ENCODE measurements at places on chromosomes 4 and X.
A peak's percentile ranks its signal among the peaks of the same experiment; 100 is the strongest.

DNA sequence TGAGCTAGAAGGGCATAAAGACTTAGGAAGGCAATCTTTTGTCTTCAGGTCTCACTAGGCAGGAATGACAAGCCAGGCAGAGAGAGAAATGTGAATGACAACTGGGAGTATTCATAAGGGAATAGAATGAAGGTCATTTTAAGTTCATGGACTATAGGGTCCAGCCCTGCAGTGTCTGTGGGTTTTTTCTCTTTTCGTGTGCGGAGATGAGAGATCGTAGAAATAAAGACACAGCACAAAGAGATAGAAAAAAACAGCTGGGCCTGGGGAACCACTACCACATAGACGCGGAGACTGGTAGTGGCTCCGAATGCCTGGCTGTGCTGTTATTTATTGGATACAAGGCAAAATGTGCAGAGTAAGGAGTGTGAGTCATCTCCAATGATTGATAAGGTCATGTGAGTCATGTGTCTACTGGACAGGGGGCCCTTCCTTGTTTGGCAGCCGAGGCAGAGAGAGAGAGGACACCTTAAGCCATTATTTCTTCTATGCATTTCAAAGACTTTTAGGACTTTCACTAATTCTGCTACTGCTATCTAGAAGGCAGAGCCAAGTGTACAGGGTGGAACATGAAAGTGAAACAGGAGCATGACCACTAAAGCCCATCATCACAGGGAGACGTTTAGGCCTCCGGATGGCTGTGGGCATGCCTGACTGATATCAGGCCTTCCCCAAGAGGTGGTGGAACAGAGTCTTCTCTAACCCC is 921.8 kb upstream of the PCDH10 start:
- no peak for DNase-seq

DNA sequence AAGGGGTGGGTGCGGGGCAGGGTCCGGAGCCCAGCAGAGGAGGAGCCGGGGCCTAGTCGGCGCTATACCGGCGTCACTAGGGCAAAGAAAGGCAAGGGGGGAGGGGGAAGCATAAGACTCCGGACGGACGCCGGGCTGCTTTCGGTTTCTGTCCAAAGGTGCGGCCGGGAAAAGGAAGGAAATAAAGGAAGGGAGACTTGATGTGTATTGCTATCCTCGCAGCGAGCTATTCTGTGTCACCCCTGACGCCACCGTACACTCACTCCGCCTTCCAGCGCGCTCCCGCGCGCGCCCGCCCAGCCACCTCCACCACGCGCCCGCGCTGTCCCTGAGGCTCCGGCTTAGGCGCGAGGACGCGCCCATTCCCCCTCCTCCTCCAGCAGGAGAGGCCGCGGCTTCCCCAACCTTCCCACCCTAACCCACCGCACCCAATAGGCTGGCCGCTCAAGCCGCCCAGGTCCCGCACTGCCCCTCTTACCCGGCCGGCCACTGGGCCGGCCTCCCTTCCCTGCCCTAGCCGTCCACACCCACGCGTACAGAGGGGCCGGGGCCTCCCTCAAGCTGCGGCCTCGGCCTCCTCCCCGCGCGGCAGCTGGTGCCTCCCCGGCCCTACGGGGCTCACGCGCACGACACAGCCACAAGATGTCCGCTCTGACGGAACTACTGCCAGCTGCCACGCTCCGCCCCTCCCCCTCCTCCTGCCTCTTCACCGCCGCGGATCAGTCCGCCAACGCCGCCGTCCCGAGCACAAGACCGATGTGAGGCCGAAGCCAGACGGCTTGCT is at the start of gene UBE2D3:
Gene UBE2D3 (minus strand): TSS at position 662 of the 784 bp plus-strand sequence. CDS start 1,043 bp downstream, outside the sequence.
- peak; percentile 95 for DNase-seq

DNA sequence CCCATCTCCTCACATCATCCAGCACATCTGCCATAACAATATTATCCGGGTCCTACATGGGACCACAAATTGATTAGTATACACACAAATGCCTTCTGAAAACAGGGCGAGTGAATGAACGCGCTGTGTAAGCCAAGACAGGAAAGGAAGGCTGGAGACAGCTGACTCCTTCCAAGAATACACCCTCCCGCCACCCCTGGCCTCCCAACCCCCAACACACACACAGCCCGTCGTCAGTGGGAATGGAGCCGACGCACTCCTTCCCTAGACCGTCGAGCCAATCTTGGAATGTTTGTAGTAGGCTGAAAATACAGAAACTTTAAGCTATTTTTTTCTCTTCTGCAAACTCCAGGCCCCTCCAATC is 319 bp upstream of the MAGEH1 start:
- no peak for DNase-seq

- no peak for DNase-seq
Observed at GRCh38 chrX:103773445-103773844, 3.2 kb upstream of the PLP1 start.

DNA sequence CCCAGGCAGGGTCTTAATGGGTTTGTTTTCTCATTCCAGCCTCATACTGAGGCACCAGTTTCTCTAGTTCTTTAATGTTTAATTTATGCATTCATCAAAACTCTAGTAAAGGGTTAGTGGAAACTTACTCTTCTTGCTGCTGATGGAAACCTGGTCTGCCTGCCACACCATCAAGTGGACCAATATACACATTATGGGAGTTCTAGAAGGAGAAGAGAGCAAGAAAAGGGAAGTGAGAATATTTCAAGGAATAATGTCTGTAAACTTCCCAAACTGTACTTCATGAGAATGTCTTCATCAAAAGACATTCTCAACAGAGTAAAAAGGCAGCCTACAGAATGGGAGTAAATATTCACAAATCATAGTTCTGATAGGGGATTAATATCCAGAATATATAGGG is 20.9 kb upstream of the DHX15 start:
- no peak for DNase-seq

DNA sequence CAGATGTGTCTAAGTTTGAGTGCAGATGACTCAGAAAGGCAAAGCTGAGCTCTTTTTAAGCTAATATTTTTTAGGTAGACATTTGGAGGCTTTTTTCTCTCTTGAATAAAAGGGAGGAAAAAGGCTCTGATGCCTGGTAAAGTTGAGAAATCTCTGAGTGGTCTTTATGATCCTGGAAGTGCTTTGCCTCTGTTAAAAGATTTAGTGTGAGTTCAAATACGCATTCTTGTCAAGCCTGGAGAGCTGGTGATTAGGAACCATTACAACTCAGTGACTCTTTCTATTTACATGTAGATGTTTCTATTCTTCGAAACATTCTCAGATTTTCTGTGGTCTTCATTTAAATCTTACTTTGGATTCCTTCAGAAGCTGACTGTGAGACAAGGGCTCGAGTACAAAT is 143.4 kb upstream of the MED14 start:
- DNase-seq: no peak

GRCh38 chrX:47745416-47745815 is 86.4 kb upstream of the UXT start:
- DNase-seq: no peak

- DNase-seq: no peak
Observed at GRCh38 chr4:64250061-64250460, 159.2 kb downstream of the TECRL start.

GRCh38 chr4:141637565-141637964 is 1.2 kb downstream of the IL15 start:
- no peak for DNase-seq

DNA sequence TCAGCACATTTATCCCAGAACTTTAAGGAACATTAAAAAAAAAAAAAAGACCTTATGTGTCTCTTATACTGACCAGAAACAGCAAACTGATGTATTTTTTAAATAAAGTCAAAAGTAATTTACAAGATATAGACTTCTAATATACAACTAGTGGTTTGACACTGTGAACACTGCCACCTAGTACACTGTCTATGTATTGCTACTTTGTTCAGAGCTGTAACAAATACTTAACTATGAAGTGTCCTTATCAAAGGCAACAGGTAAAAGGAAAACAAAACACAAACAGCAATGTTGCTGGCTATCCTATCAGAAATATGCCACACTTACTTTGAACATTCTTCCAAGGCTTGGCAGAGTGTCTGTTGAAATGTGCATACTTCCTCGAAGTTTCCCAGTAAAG is 60.4 kb downstream of the CD40LG start:
- DNase-seq: no peak

DNA sequence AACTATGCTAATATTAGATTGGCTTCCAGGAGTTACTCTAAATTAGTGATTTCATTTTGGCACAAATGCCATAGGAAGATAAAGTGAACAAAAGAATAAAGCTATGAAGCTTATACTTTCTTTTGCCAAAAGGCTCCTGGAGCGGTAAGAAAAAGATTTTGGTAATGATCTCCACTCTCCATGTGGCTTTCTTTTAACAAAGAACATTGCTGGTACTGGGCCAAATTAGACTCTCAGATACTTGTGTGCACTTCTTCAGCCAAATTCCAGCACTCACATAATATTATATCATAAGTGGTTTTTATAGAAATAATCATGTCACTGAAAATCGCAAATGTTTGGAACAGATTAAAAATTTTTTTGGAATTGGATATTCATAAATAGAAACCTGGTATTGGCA is 142.4 kb upstream of the FGF13 start:
- DNase-seq: no peak

DNA sequence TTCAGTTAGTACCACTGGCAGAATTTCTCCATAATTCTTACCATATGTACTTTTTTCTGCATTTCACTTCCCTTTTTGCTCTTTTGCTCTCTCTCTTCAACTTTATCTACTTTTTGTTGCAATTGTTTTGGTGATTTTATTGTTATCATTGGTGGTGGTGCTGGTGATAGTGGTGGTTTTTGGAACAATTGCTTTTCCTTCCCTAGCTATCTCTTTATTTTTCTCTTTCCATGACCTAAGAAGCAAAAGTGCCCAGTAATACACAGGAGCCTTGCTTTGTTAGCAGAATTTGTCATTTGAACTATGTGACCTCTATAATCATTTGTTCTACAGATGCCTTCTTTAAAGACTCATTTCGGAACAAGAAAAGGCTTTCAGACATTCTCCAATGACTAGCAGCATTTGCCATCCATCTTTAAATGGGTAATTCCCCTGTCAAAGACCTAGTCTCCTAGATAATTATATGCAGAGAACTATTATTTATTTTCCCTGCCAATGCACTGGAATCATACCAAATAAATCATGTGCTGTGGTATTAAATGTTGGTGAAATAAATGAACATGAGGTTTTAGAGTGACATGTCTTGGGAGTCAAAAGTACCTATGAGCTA is 154.5 kb downstream of the GASK1B start:
- DNase-seq: no peak

- DNase-seq: no peak
Observed at GRCh38 chr4:182240161-182241130, 2.8 kb upstream of the TENM3 start.

DNA sequence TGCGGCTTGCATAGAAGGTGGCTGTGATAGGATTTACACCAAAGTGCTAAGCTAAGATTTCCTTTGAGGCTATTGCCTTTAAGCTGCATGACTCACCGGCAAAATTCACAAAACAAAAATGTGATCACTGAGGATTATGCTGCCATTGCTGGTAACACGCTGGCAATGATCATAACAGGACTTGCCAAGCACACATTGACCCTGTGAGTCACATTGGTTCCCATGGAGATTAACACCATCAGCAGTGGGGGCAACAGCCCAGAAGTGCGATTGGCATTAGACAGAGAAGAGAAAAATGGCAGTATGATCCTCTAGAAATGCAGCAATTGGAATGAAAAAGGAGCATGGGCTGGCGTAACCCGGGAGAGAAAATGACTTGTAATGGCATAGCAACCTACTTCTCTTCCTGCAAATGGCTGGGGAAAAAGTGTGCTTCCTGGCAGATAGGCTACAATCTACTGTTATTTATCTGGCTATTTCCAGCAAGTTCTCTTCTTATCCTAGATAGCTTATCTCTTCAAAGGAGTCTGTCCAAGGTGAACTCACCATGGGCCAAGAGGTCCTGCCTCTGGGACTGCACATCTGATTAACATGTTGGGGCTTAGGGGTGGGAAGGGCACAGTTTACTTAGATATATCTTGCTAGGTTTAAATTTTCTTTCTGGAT is 314.2 kb upstream of the IGFBP7 start:
- no peak for DNase-seq

GRCh38 chrX:120761810-120762209 is 113.9 kb downstream of the CT47B1 start:
- no peak for DNase-seq

- no peak for DNase-seq
Observed at GRCh38 chrX:45885931-45886330, 659.3 kb downstream of the ZNF674 start.

GRCh38 chrX:116413273-116413672 is 23.1 kb upstream of the SLC6A14 start:
- no peak for DNase-seq

DNA sequence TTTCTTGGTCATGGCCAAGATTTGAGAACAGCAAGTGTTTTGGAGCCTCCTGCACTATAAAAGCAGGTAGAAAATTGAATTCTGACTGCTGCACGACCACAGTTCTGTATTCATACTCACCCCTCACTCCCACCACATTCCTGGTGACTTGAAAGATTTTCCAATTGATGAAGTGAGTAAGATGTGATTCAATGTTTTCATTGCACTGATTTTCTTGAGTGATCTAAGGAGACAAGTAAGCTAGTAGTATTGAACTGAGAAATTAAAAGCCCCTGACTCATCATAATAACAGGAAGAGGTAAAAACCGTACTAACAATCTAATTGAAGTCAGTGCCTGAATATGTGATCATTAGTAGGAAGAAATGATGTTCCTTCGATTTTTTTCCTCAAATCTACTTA is 6.1 kb upstream of the SEC24D start:
- DNase-seq: no peak

GRCh38 chr4:6546091-6546490 is 28.9 kb upstream of the MAN2B2 start:
- DNase-seq: no peak

DNA sequence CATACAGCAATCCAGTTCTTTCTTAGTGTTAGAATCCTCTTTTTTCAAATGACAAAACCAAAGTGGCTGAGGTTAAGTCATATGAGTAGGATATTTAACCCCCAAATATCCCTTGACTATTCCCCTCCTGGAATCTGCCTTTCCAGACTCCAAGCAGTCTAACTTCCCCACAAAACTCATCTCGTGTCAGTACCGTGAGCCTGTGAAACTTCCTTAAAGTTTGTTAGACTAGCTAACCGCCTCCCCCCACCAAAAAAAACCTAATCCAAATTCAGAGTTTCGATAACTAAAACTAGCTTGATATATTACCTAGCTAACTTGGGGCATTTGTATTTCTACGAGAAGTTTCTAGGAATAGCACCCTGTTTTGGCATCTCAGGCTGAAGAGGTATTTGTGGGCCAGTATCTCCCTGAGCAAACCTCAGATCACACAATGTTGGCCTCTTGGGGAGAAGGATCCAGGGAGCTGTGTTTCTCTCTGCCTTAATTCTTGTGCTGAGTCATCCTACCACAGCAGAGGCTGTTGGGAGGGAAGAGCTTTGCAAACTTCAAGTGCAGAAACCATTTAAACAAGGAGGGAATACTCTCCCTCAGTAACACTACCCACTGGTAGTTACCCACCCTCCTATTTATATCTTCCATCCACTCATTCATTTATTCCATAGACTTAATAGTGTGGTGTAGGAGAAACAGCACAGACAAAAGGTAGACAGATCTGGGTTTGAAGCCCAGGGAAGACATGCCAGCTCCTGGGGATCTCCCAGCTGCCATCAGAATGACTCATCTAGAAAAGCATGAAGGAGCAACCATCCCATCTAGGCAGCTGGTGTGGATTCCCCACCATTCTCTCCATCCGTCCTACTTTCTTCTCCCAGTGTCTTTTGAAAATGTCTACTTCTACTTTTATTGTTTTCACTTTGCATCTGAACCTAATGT is 39.3 kb upstream of the TXK start:
- DNase-seq: no peak

Measured in CD4-positive, alpha-beta T cell treated with Interleukin-12 subunit alpha and Interleukin-12 subunit beta, for 1 hour (primary cell).